ENCODE measurements at places on chromosomes 2 and 18. TPM values are rescaled to one million over a fixed set of nuclear protein-coding genes. Genes with fewer than 3 reads are reported as not detected.

Gene SLC5A7
- total RNA-seq = not detected

Gene APLF
- 2.4 TPM for total RNA-seq

Gene CD8B2
- total RNA-seq = 0.10 TPM

Gene RALB
- 19.3 TPM for total RNA-seq

- no peak overlapping the region for H3K27ac ChIP-seq
- no peak for DNase-seq
- peaks cover 13% of the 10 kb centered on the region for H3K27me3 ChIP-seq
Measured at GRCh38 chr2:65452150-65452895, 19.9 kb upstream of the SPRED2 start.

DNA sequence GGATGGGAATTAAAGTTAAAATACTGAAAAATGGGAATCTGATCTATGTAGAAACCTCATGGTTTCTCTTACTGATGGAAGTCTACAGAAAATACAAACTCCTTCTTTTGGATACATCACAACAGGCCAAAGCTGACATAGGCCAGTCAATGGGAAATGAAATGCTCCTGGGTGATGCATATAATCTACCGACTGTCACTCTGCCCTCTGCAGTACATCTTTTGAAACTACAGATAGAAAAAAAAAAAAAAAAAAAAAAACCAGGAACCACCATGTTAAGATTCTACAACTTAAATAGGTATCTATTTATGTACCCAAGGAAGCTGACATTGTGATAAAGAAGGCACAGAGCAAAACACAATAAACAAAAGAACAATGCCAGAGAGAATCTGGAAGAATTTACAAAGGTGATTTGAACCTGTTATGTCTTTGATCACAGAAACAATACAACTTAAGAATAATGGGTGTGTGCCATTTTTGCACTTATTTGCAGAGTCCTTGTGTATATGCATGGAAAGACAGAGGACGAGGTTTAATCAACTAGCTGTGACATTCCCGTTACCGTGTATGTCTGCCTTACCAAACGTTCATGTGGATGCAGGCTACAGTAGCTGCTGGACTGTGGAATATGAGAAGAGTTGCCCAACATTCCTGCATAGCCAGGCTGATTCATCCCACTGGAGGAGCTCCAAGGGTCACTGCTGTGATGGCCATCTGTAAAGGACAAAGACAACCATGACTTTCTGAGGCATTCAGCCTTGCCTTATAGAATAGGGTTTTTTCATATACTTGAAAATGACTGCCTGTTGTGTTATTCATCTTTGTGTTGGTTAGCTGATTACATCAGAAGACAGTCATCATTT, 312.7 kb downstream of the TCF4 start:
- H3K36me3 ChIP-seq = no peaks in the 10 kb centered on the region
- no peaks in the 10 kb centered on the region for H3K4me1 ChIP-seq
- DNase-seq = no peak
- no peaks in the 10 kb centered on the region for H3K27me3 ChIP-seq
- no peak overlapping the region for H3K27ac ChIP-seq

GRCh38 chr2:178213991-178214390, 19.7 kb downstream of the OSBPL6 start:
- no peaks in the 10 kb centered on the region for H3K36me3 ChIP-seq
- H3K27ac ChIP-seq = no peak overlapping the region
- no peak overlapping the region for H3K4me3 ChIP-seq
- DNase-seq = no peak
- peaks cover 26% of the 10 kb centered on the region for H3K27me3 ChIP-seq

- no peak overlapping the region for H3K4me3 ChIP-seq
- H3K36me3 ChIP-seq = no peaks in the 10 kb centered on the region
- no peak for DNase-seq
- H3K4me1 ChIP-seq = no peaks in the 10 kb centered on the region
Measured at GRCh38 chr18:55968550-55968949, 380.6 kb upstream of the TCF4 start.

DNA sequence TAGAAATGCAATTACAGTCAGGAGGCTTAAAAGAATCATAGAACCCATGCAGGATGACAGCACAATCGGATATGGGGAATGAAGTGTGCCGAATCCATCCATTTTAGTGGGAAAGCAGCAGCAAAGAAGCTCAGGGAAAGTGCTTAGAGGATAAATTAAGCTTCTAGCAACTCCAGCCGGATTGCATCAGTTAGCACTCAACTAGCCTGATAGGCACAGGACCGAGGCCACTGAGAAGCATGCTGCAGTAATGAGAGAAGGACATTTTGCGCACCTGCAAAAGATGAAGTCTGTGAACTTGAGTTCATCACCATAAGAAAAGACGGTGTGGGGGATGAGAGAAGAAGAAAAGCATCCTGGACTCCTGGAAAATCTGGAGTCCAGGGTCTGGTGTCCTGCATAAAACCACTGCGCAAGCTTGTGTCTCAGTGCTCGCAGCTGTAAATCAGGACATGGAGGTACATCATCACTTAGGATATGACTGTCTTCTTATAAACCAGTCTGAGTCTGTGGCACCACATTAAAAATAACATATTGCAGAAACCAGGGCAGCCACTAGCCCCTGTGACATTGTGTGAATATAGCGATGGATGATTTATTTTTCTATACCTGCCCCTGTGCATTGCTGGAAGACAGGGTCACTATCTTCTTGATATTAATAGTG, 665.5 kb upstream of the SOX11 start:
- no peaks in the 10 kb centered on the region for H3K4me1 ChIP-seq
- no peaks in the 10 kb centered on the region for H3K36me3 ChIP-seq
- no peaks in the 10 kb centered on the region for H3K27me3 ChIP-seq
- H3K27ac ChIP-seq = no peak overlapping the region
- H3K4me3 ChIP-seq = no peak overlapping the region

- no peak overlapping the region for H3K4me3 ChIP-seq
- H3K36me3 ChIP-seq = no peaks in the 10 kb centered on the region
- no peaks in the 10 kb centered on the region for H3K4me1 ChIP-seq
Measured at GRCh38 chr2:241489733-241490680, 18.4 kb downstream of the STK25 start.

All from activated naive CD4-positive, alpha-beta T cell treated with anti-CD3 and anti-CD28 coated beads for 36 hours (primary cell).